ENCODE measurements at places on chromosomes 4 and X. TPM values are rescaled to one million over a fixed set of nuclear protein-coding genes. Genes with fewer than 3 reads are reported as not detected.

- no peaks in the 10 kb centered on the region for H3K27me3 ChIP-seq
- no peaks in the 10 kb centered on the region for H3K4me1 ChIP-seq
- peak; percentile 10 for DNase-seq
- no peak overlapping the region for H3K27ac ChIP-seq
- H3K36me3 ChIP-seq, result peaks cover 68% of the 10 kb centered on the region
- H3K4me3 ChIP-seq, result no peak overlapping the region
These were observed 74.3 kb upstream of the MSANTD1 start for GRCh38 chr4:3174371-3175338.

- no peaks in the 10 kb centered on the region for H3K4me1 ChIP-seq
- peak overlapping the region; percentile 60 for H3K27ac ChIP-seq
- H3K4me3 ChIP-seq, result no peak overlapping the region
- no peaks in the 10 kb centered on the region for H3K36me3 ChIP-seq
These were observed 57.4 kb upstream of the CLCN4 start for GRCh38 chrX:10099411-10099810.

DNA sequence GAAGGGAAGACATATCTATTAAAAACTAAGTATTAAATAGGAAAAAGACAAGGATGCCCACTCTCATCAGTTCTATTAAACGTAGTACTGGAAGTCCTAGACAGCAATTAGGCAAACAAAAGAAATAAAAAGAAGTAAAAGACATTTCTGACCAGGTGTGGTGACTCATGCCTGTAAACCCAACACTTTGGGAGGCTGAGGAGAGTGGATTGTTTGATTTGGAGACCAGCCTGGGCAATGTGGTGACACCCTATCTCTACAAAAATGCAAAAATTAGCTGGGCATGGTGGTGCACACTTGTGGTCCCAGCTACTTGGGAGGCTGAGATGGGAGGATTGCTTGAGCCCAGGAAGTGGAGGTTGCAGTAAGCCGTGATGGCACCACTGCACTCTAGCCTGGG, 1071.8 kb downstream of the FAT4 start:
- no peak overlapping the region for H3K27ac ChIP-seq
- H3K36me3 ChIP-seq, result no peaks in the 10 kb centered on the region
- no peak for DNase-seq
- H3K4me3 ChIP-seq, result no peak overlapping the region

Gene CLDN34
- not detected for total RNA-seq

DNA sequence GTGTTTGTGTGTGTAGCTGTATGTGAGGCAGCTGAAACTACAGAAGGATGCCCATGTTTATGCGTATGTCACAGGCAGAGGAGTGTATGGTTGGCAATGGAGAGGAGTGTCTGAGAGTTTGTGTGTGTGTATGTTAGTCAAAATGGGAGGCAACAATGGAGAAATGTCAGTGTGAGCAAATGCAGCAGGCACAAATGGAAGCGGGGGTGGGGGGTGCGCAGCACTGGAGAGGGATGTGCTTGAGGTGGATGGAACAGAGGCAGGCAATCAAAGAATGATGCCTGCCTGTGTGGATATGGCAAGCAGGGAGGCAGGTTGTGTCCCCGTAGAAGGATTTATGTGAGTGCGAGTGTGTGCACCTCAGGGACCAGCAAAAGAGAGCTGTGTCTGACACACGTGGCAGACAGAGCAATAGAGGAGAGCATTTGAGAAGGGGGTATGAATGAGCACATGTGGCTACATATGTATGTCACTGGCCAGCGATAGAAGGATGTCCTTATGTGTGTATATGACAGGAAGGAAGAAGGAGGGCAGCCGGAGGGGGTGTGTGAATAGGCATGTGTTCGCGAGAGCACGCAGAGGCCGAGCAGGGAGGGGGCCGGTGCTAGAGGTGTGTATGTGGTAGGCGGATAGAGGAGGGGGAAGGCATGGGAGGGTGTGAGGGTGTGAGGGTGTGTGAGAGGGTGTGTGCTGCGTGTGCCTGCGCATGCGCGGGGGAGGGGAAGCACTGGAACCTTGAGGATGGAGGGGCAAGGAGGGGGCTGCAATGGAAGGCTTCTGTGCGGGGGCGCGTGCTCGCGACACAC, 1.1 kb downstream of the PJA1 start:
- peaks cover 9% of the 10 kb centered on the region for H3K4me1 ChIP-seq
- no peaks in the 10 kb centered on the region for H3K36me3 ChIP-seq
- peak overlapping the region; percentile 71 for H3K27ac ChIP-seq
- H3K4me3 ChIP-seq, result peak overlapping the region; percentile 68
- no peaks in the 10 kb centered on the region for H3K27me3 ChIP-seq

Gene TLR3
- 10.6 TPM for total RNA-seq

GRCh38 chr4:45043911-45044310, 317.6 kb upstream of the GNPDA2 start:
- H3K27me3 ChIP-seq, result no peaks in the 10 kb centered on the region
- H3K4me3 ChIP-seq, result no peak overlapping the region
- no peaks in the 10 kb centered on the region for H3K36me3 ChIP-seq
- no peak overlapping the region for H3K27ac ChIP-seq

DNA sequence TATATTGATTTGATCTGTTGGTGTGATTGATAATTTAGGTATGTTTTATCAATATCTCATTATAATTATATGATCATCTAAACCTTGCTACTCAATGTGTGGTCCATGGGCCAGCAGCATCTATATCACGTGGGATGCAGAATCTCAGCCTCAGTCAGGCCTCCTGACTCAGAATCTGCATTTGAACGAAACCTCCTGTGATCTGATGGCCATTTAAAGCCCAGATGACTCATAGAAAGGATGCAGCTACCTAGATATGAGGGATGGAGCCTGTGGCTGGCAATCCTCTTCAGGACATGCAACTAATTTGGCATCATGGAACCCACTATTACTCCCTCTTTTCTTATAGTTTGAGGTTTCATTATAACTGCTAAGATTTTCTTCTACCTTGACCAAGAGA, 11.3 kb upstream of the CHRNA9 start:
- no peak for DNase-seq
- H3K27me3 ChIP-seq, result no peaks in the 10 kb centered on the region
- H3K36me3 ChIP-seq, result no peaks in the 10 kb centered on the region
- H3K4me1 ChIP-seq, result peaks cover 21% of the 10 kb centered on the region

DNA sequence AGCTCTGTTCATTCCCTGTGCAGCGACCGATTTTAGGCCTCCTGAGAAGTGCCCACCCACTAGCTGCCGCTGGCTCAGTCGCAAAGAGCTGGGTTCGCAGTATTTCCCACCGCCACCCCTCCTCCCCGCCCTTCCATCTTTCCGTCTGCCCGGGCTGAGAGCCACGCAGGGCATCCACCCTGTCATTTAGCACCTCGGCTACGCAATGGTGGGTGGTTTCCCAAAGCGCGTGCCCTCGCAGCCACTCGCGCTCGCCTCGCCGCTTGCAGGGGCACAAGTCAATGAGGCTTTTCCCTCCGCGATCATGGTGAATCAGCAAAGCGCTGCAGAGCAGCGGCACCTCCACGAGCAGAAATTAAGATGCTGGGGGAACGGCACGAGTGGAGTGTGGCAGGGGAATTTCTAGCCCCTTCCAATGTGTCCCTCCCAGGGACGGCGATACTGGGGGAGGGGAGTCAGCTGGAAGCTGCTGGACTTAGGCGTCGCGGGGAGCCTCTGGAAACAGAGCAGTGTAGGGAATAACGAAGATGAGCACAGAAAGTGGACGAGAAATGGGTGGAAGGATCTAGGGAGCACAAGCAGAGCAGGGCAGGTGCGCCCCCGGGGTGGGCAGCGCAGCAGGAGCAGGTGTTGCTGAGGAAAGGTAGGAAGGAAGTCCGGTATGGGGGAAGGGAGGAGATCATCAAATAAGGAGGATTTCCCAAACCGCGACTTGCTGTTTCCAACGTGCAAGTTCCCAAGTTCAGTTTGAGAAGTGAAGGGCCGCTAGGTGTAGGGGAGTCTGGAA, 2.4 kb upstream of the PTCHD1 start:
- H3K36me3 ChIP-seq, result no peaks in the 10 kb centered on the region
- DNase-seq, result no peak
- H3K27ac ChIP-seq, result no peak overlapping the region
- H3K4me1 ChIP-seq, result peaks cover 7% of the 10 kb centered on the region
- no peaks in the 10 kb centered on the region for H3K27me3 ChIP-seq

DNA sequence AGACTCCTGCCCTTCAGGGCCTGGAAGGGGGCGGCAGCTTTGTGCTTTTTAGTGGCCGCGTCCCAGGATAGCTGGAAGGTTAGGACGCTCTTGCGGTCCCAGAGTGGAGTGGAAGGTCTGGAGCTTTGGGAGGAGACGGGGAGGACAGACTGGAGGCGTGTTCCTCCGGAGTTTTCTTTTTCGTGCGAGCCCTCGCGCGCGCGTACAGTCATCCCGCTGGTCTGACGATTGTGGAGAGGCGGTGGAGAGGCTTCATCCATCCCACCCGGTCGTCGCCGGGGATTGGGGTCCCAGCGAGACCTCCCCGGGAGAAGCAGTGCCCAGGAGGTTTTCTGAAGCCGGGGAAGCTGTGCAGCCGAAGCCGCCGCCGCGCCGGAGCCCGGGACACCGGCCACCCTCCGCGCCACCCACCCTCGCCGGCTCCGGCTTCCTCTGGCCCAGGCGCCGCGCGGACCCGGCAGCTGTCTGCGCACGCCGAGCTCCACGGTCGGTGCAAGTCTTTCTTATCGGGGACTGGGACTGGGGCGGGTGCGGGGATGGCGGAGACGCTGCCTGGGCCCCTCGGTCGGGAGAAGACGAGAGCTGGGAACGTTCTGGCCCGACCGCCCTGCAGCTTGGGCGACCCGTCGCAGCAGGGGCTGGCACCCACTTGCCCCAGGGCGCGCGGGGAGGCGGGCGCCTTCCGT, at the start of gene EDNRA:
Gene EDNRA (plus strand): TSS at position 207 of the 686 bp plus-strand sequence. CDS start 4,585 bp downstream, outside the sequence.
- H3K36me3 ChIP-seq, result no peaks in the 10 kb centered on the region
- DNase-seq, result no peak
- H3K27me3 ChIP-seq, result no peaks in the 10 kb centered on the region
- H3K27ac ChIP-seq, result peak within 1 kb of the TSS; percentile 89
- H3K4me1 ChIP-seq, result peaks cover 26% of the 10 kb centered on the region

GRCh38 chr4:43136752-43137151, 244.2 kb downstream of the GRXCR1 start:
- no peak overlapping the region for H3K27ac ChIP-seq
- no peak for DNase-seq
- H3K4me3 ChIP-seq, result no peak overlapping the region
- no peaks in the 10 kb centered on the region for H3K36me3 ChIP-seq
- no peaks in the 10 kb centered on the region for H3K4me1 ChIP-seq

Data from vagina (tissue), 2 donors.